Stimulated activated CD8-positive, alpha-beta memory T cell treated with anti-CD3 and anti-CD28 coated beads, Interleukin-15, amount 100 ng/mL, for 1 hour (primary cell): ENCODE measurements at places on chromosomes 2 and 18.

GRCh38 chr18:68733707-68734106 is 18.8 kb upstream of the TMX3 start:
- no peak for DNase-seq

- no peak for DNase-seq
These were observed 111.2 kb upstream of the AGAP1 start for GRCh38 chr2:235382601-235383000.

GRCh38 chr18:46761059-46761769 is 4.4 kb upstream of the ST8SIA5 start:
- no peak for DNase-seq

GRCh38 chr2:198080879-198081765 is 276.7 kb downstream of the PLCL1 start:
- DNase-seq: no peak

DNA sequence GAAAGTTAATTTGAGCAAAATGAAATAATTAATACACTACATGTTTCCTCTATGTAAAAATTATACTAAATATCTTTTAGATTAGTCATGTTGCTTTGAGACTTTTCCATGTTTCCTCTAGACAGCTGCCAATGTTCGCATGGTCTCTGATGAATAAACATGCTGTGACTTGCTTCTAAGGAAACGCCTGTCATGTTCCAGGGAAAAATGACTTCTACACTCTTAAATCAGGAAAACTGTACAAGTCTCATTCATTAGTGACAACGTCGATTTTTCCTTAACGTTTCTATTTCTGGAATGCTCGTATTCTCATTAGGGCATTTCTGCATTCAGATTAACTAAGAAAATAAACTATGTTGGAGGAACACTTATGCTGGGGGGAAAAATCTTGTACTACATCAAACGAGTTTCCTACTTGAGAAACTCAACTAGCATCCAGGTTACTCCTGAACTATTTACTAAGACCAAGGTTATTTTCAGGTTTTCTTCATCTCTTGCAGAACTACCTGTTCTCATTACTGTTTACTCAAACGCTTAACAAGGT is 1.6 kb downstream of the COBLL1 start:
- DNase-seq: no peak
